D721Med (cell line): ENCODE measurements at places on chromosomes 12 and 14.

GRCh38 chr12:118356809-118357256 lies 15.9 kb downstream of the TAOK3 start:
- DNase-seq: no peak

DNA sequence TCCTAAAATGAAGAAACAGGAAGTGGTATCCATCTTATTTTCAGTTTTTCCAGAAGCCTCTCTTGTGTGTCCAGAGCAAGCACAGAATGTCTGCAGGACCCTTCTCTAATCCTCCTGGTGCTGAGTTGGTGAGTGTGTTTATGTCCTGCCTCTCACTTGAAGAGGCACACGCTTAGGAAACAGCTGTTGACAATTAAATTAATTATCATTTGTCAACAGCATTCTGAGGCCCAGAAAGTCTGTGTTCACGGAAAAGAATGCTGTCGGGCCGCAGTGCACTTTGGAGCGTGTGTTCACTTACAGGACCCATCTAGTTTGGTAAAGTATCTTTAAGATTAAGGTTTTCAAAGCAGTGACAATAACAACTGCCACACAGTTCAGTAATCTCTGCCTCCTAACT lies 70.5 kb downstream of the LMNTD1 start:
- DNase-seq: no peak

DNA sequence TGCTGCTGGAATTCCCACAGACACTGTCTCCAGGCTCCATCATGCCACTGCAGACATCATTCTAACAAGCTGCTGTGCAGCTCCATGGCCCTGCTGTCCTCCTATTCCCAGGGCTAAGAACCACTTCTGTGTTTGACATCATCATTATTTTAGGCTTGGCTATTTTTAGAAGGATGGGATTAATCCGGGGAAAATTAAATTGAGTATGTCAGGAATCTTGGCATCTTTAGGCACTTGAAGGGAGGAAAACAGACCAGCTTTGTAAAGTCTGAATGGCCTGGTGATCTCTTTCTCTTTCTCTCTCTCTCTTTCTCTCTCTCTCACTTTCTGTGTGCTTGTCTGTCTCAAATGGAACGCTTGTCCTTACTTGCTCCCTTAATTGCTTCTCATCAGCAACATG lies 568.3 kb upstream of the FLRT2 start:
- no peak for DNase-seq

- DNase-seq: no peak
Observed at GRCh38 chr14:103189481-103190470, 66.5 kb downstream of the TNFAIP2 start.

DNA sequence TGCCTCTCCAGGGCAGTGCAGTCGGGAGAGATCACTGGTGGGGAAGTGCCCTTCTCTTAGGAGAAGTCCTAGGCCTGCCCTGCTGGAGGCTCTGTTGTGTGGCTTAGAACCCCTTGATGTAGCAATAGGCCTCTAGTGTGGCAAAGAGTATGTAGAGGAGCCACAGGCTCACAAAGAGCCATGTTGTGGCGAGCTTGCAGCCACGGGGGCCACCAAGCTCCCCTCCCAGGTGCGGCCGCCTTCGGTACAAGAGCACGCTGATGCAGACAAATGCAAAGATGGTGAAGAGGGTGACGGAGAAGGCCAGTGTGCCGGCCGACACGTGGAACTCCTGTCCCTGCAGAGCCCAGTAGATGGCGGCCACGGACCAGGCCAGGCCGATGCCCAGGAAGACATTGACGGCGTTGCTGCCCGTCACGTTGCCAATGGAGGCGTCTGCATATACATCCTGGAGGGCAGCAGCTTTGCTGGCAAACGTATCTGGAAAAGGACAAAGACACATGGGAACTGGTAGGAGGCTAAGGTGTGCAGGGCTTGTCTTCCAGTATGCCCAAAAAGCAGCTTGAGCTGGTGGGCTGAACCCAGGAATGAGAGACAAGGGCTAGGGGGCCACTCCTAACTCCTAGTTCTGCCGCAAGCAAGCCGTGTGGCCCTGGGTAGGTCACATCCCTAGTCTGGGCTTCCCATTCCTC lies 142.8 kb downstream of the SLC8A3 start:
- DNase-seq: no peak

GRCh38 chr12:127272864-127273263 lies 994.1 kb upstream of the TMEM132C start:
- no peak for DNase-seq

- no peak for DNase-seq
Observed at GRCh38 chr12:10381928-10382628, 7.8 kb downstream of the KLRK1 start.

DNA sequence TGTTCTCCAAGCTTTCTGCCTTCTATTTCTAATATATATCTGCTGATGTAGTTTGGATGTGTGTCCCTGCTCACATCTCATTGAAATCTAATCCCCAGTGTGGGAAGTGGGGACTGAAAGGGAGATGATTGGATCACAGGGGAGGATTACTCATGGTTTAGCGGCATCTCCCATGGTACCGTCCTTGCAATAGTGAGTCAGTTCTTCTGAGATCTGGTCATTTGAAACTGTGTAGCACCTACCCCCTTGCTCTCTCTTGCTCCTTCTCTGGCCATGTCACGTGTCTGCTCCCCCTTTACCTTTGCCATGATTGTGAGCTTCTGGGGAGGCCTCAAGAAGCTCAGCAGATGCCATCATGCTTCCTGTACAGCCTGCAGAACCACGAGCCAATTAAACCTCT lies 26.2 kb upstream of the ALX1 start:
- DNase-seq: no peak

- no peak for DNase-seq
Observed at GRCh38 chr14:71362920-71363584, 455.8 kb downstream of the PCNX1 start.

DNA sequence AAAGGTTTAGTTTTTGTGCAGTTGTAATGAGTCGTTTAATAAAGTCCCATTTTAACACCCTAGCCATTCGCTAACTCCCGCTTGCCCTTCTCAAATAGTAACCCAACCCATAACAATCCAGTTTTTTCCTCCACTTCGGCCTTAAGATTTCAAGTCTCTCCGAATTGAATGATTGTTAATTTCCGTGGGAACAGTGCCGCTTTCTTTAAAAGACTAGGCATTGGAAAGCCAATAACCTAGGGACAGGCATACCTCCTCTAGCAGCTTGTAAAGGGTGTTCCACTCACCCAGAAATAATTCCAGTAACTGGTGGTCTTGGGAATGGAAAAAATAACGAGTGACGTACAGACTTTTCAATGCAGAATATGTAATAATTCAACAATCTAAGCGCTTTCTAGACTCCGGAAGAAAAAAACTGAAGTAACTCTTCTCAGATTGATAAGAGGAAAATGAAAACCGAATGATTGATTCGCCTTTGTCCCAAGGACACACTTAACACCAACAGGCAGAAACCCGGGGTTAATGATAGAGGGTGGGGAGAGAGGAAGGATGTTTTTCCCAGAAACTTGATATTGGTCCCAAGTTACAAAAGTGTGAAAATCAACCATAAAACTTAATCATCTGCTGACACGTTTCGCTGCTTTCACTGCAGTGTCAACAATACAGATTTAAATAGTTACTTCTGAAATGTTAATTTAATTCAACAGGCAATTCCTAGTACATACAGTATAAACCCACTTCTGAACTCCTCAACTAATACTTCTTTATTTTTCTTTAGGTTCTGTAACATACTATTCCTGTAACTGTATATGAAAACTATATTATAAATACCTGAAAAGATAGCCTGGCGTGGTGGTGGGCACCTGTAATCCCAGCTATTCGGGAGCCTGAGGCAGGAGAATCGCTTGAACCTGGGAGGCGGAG lies 1.0 kb upstream of the SINHCAF start:
- DNase-seq: no peak

- no peak for DNase-seq
Observed at GRCh38 chr12:26158078-26158764, 33.4 kb upstream of the BHLHE41 start.

GRCh38 chr12:66813137-66813892 lies 134.4 kb upstream of the GRIP1 start:
- DNase-seq: no peak

GRCh38 chr12:130879212-130879686 lies 7.4 kb downstream of the RAN start:
- DNase-seq: no peak

- DNase-seq: no peak
Observed at GRCh38 chr14:94175011-94175745, 1.1 kb downstream of the PPP4R4 start.

GRCh38 chr12:121253638-121254335 lies 42.7 kb downstream of the CAMKK2 start:
- DNase-seq: no peak

DNA sequence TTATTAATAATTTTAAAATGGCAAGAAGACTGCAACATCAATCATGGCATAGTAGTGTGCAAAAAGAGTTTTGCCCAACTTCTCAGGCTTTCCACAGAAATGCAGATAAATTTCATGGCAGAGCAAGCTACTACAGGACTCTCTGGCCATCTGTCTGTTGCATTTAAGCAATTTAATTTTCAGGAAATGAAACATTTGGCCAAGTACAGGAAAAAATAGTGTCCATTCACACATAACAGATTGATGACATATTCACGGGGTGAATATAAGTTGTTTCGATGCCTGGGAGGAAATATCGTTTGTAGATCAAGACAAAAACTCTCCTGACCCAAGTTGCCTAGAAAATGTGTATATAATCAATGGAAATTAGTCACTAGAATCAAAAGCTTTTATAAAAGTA lies 324.0 kb downstream of the PRKD1 start:
- no peak for DNase-seq

GRCh38 chr12:3436461-3437065 lies 54.4 kb upstream of the PRMT8 start:
- DNase-seq: no peak

GRCh38 chr12:88182416-88182815 lies 40.3 kb downstream of the TMTC3 start:
- no peak for DNase-seq

DNA sequence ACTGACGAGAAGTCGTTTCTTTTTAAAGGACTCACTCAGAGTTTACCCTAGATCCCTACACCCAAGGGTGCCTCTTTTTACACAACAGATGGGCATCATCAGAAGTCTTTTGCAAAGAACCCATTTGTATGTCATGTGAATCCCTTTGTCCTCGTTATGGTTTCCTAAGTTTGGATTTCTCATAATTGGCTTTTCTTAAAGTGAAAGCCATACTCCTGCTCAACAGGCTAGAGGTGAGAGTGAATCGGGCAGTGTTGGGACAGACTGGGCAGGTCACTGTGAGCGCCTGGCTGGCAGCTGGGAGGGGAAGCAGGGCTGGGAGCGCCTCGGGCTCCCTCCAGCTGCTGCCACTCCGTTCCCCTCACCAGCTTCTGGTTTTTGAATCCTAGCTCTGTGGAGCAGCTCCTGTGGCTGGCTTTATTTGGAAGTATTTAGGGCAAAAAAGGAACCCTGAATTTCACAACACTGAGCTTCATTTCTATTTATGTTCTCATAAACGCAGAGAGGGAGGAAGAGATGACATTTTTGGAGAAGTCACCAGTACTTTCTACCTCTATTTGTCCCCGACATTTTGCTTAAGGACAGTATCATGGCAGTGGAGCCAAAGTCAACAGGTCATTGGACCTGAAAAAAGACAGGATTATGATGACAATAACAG lies 63.8 kb upstream of the ACTN1 start:
- DNase-seq: no peak

DNA sequence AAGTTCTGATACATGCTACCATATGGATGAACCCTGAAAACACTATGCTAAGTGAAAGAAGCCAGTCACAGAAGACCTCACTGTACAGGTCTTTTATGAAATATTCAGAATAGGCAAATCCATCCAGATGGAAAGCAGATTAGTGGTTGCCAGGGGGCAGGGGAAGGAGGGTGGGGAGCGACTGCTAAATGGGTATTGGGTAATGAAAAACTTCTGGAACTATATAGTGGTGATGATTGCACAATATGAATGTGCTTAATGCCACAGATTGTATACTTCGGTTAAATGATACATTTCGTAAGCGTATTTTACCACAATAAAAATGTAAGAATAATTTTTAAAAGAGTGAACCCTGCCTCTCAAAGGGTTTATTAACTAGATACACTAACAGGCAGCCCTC lies 11.8 kb upstream of the KSR2 start:
- DNase-seq: no peak

- DNase-seq: no peak
Observed at GRCh38 chr12:48602192-48602989, 32.5 kb upstream of the LALBA start.

DNA sequence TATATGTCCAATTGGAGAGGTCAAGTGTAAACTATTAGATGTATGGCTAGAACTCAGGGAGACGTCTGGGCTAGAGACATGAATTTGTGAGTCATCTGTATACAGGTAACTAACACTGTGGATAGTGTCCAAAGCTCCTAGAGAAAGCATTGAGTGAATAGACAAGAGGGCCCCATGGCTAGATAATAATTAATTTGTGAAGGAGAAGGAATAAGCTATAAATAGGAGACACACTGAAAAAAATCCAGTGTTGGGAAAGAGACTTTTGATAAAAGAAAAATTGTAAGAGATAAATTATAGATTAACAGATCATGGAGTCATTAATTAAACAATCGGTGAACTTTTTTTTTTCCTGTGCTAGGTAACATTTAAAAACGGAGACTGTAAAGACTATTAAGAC lies 326.6 kb upstream of the PRICKLE1 start:
- no peak for DNase-seq

GRCh38 chr14:104689881-104690711 lies 678 bp downstream of the INF2 start:
- DNase-seq: no peak

DNA sequence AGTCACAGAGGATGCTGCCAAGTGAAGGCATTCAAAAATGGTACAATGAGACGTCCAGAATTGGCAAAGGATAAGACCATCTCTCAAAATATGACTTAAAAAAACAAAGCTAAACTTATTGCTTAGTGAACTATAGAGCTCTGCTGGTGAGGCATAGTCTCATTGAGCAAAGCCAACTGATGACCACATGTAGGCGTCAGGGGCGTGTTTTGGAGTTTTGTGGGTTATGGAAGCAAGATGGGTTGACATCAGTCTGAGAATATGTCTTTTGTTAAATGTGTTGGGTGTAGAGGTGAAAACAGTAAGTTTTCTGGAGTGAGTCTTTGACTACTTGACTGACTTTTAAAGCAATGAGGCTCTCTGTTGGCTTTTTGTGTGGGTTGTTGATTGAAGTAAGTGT lies 47.2 kb downstream of the ATL1 start:
- no peak for DNase-seq

DNA sequence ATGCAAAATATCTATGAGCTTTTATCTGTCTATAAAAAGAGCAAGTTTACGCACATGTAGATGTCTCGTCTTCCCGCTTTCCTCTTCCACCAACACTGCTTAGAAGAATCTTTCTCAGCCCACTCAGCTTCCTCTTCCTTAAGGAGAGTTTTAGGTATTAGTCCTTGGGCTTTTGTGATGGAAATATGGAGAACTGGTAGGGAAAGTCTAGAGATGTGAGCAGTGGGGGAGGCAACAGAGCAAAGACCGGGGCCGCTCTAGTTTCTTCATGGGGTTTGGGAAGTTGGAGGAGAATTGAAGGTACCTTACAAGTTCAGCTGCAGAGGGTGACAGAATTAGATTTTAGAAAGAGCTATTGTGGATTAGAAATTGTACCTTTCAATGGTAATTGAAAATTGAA lies 56.3 kb upstream of the CPNE8 start:
- DNase-seq: no peak
